ENCODE measurements at places on chromosomes 4 and X.
A peak's percentile ranks its signal among the peaks of the same experiment; 100 is the strongest.

DNA sequence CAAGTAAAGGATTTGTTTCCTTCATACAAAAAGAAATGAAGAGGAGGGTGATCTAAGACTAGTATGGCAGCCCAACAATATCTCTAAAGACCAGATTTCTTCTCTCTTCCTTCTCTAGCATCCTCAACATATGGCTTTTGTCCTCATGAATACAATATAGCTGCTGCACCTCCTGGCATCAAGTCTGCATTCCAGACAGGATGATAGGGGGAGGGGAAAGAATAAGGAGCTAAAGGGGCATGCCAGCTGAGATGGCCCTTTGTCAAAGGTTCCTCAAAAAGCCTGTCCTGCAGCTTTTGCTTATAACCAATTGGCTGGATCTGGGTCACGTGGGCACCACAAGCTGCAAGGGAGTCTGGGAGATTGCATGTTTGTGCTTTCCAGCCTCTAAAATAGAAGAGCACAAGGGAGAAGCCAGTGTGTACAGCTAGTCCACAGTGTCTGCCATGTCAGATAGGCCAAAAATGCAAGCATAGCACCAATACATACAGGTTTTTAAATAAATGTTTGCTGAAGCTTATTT lies 132.6 kb downstream of the BCOR start:
- no peak for DNase-seq

GRCh38 chr4:6781561-6781960 lies 966 bp upstream of the KIAA0232 start:
- no peak for DNase-seq

GRCh38 chr4:24470666-24471485 lies 113.5 kb downstream of the DHX15 start:
- DNase-seq: no peak

GRCh38 chrX:154368630-154369448 lies 5.6 kb downstream of the FLNA start:
- DNase-seq: peak; percentile 75

- DNase-seq: no peak
Observed at GRCh38 chr4:146132445-146132844, 43.1 kb upstream of the LSM6 start.

DNA sequence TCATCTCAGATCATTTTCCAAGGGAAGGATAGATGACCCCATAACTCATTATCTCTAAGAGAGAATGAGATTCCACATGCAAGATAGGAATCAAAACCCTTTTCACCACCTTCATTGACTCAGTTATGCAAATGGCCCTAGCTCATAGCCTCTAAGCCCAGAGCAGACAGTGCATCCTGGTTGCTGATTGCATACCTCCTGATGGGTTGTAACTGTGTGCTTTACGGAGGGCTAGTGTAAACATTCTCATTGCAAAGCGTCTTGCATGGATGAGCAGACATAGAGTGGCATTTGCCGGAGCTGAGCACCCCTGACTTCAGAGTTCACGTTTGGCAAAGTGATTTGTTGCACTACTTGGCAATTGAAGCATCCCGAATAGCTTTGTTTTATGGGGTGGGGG lies 151.0 kb downstream of the VCX3A start:
- DNase-seq: no peak

GRCh38 chrX:21733705-21734104 lies 24.2 kb downstream of the SMPX start:
- DNase-seq: no peak

DNA sequence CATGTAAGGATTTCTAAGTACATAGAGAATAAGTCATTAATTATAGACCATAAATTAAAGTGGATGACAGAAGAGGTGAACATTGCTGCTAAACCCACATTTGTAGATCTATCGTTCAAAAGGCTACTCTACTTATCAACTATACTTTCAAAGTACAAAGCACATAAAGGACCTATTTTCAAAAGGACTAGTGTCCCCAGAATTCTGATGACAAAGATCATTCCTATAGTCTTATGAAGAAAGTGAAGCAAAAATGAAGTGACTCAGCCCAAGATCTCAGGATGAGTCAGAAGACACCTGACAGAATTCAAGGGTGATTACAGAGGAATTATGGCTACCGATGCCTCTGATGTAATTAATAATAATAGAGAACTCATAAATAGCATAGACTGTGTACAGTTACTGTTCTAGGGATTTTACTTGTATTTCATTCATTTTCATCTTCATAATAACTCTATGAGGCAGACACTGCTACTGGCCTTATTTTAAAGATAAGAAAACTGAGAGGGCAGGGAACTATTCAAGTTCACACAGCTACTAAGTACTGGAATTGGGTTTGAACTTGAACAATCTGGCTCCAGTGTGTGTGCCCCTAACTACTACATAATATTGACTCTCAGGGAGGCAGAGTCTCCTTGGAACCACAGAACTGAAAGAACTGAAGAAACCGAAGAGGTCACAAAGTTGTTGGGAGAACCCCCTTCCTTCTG lies 17.1 kb downstream of the USP46 start:
- no peak for DNase-seq

- no peak for DNase-seq
Observed at GRCh38 chrX:55867181-55867651, 149.7 kb downstream of the RRAGB start.

DNA sequence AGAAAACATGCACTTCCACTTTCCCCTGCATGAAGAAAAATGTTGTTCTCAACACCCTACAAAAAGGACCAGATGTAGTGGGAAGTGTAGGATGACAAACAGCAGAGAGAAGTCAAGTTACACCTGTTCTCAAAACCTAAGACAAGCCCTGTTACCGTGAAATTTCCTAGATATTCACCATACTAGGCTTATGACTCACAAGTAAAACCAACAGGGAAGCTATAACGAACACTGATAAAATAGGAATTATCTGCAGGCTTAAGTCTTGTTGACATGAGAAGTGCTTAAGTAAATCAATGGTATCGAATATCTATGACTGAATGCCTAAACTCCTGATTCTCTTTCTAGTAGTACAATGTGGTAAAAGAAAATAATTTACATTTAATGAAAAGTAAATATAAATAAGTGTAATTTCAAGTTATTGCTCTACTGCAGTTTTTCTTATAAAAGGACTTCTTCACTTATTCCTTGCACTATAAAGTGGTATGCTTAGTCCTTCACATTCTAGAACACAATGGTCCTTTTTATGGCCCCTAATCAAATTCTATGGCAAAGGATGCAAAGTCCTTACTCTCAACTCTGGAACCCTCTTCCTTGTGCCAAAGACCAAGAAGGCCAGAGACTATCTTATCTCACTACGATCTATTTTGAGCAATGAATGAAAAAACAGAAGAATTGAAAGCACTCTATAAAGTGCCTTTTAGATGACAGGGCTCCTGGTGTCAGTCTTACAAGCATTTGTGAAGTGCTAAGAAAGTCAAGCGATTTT lies 19.6 kb downstream of the AP1S2 start:
- no peak for DNase-seq

DNA sequence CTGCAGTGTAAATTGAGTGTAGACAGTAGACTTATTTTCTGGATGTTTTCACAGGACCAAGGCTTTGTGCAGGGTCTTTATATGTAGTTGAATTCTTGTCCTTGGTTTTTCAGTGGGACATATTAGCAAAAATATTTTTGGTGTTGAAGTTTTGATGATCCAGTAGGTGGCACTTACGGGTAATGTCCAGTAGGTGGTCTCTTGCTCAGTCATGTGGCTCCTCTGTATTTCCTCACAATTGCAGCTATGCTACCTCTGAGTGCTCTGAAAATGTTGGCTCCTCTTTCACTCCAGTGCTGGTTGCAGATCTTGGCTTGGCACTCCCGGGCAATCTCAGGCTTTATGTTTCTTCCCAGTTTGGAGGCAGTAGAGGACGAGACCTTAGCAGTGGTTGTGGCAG lies 419.8 kb upstream of the AMOT start:
- DNase-seq: no peak

DNA sequence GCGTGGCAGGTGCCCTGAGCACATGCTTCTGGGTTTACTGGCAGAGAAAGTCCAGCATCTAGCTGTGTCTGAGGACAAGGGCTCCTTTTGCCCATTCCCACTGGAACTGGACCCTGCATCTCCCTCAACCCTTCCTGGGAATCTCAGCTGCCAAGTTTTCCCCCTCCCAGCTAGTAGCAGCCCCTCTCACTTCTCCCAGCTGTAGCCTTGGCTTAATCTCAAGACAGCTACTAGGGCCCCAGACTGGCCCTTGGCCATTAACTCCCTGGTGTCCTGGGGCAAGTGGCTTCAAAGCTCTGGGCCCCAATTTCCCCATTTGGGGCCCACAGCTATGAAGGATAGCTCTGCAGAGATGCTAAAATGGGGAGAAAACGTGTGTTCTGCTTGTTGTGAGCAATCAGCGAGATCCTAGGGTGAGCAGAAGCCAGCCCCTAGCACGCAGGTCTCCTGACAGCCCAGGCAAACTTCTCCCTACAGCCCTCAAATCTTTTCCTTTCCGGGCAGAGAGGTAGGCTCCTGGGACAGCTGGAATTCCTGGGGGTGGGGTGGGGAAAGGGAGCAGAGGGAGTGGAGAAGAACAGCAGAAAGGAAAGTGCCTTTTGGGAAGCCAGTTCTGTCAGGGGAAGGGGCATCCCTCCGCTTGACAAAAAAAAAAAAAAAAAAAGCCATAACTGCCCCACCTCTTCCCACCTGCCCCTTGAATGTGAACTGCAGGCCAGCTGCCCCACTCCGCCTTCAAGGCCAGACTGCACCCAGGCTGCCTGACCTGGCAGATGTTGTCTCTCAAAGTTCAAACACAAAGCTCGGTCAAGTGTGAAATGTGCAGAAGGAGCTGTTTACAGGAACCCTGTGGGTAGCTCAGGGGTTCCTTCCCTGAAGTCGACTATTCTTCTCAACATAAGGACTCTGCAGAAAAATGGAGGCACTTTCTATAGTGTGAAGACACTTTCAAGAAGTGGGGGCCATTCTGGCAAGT lies 16.6 kb downstream of the FGD1 start:
- DNase-seq: no peak

DNA sequence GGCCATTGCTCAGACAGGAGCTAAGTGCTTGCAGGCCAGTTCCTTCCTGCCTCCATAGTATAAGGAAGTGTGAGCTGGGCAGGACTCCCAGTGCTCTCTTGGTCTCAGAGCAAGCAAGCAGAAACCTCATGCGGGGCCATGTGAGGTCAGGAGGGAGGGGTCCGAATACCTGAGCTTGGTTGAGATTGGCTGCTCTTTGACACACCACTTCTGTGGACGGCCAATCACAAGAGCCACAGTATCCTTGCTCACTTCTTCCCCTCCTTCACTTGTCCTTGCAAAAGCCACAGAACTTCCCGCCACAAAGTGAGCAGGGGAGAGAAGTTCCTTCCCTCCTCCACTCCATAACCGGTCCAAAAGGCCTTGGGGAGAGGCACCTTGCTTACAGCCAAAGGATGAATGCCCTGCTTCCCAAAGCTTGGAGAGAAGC lies 56.7 kb downstream of the PRPS1 start:
- no peak for DNase-seq

DNA sequence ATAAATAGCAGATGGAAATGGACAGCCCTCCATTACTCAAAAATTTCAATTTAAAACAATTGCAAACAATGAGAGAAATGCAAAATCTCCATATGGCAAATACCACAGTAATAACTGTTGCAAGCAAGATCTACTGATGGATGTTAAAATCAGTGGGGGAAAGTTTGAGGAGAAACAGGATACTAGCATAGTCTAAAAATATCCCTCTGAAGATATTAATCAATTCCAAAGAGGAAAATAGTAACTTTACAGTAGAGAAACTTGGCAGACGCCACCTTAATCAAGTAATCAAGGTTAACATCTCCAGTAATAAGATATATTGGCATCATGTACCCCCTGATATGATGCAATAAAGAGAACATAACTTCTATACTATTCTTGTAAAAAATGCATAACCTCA lies 344.8 kb downstream of the ZNF674 start:
- no peak for DNase-seq

GRCh38 chrX:153549231-153549630 lies 31.8 kb downstream of the ATP2B3 start:
- no peak for DNase-seq

DNA sequence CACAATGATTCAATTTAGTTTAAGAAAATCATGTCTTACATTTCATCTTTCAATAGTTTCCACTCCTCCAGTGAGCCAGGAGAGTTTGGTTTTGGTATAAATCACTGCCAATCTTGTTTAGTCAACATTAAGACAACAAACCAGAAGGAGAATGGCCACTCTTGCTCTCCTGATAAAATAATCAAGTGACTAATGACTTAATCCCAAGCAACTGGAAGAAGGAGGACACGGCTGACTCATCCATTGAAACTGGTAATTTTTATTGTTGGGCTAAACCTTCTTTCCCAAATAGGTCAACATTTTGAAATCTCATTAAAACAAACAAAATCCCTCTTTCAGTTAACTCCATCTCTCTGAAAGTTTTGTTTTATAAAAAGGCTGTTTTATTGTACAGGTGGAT lies 230.2 kb downstream of the CLCN4 start:
- DNase-seq: no peak

GRCh38 chr4:31086756-31087330 lies 366.7 kb downstream of the PCDH7 start:
- no peak for DNase-seq

DNA sequence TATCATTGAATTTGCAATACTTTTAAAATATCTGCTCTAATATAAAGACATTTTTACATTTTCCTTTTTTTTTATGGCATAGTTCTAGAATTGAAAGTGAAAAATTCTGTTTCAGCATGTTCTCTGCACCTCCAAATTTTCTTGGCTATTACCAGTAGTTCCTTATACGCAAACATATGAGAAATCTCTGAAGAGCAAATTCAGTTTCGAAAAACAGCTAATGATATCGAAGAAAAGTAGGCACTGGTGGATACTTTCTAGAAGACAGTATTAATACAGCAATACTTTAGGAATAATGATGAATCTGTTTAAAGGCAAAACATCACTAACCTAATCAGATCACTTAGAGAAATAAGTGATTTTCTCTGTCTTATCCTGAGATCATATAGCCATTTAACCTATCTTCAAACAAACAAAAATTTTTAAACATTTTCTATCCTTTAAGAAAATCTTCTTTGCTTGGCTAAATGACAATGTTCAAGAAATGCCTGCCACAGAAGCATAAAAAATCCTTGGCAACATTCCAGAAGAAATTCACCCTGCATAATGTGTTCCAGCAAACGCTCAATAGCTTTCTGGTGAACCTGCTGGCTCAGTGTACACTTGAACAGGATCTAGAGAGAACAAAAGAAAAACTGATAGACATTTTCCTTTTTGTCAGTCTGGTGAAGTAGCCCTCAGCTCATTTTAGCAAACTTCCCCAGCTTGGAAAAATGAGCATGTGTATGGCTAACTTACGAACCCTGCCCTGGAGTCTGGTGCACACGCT lies 51.2 kb upstream of the KLF3 start:
- DNase-seq: no peak

GRCh38 chr4:39278476-39278875 lies 87.7 kb downstream of the RFC1 start:
- DNase-seq: no peak

- no peak for DNase-seq
Observed at GRCh38 chr4:162838671-162839070, 328.0 kb downstream of the NAF1 start.

GRCh38 chrX:129637217-129638109 lies 17.3 kb downstream of the APLN start:
- peak; percentile 41 for DNase-seq

DNA sequence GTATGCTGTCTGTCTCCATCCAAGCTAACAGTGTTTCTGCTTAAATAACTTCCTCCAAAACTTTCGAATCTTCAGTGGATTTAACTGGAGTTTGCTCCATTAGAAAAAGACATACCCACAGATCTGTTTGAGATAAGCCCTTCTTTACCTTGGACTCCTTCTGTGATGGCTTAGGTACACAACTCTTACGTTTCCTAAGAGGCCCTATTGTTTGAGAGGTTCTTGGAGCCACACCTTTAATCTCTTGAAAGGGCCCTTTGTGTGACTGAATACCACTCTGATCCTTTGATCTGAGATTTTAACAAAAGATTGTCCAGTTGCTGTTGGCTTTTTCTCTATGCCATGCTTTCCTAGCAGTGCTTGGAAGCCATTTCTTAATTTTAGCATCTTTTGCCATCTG lies 92.5 kb downstream of the AKAP4 start:
- no peak for DNase-seq
